ENCODE measurements at places on chromosomes 2 and 18. TPM values are rescaled to one million over a fixed set of nuclear protein-coding genes. Genes with fewer than 3 reads are reported as not detected.

Gene FSHR
- not detected for total RNA-seq

Gene ATP6V1B1
- not detected for total RNA-seq

Gene SERPINB4
- not detected for total RNA-seq

Gene SNTG2
- 2.0 TPM for total RNA-seq

Gene OSR1
- not detected for total RNA-seq

Gene SLC23A3
- total RNA-seq, result 0.65 TPM

Gene LRATD1
- not detected for total RNA-seq

Gene ACADL
- total RNA-seq, result not detected

Gene TNFRSF11A
- 1.2 TPM for total RNA-seq

Gene GCFC2
- 17.1 TPM for total RNA-seq

Gene ARL4C
- 365 TPM for total RNA-seq

Gene TIMM21
- total RNA-seq, result 10.3 TPM

Gene WBP1
- total RNA-seq, result 64.2 TPM

Gene DSG2
- not detected for total RNA-seq

Gene VIT
- not detected for total RNA-seq

Gene SGO2
- total RNA-seq, result 1.5 TPM

Gene COLEC12
- total RNA-seq, result not detected

Gene BCL11A
- total RNA-seq, result 9.2 TPM

Gene PARD3B
- 1.5 TPM for total RNA-seq

Gene FOXD4L1
- 0.10 TPM for total RNA-seq

Gene SCN2A
- total RNA-seq, result not detected

Gene DNAH7
- not detected for total RNA-seq

Gene ZC3H8
- 15.3 TPM for total RNA-seq

Gene REG3A
- not detected for total RNA-seq

Gene REG1B
- total RNA-seq, result not detected

Gene CTIF
- total RNA-seq, result 7.3 TPM

Gene MDH1
- 95.7 TPM for total RNA-seq

Gene GREB1L
- total RNA-seq, result not detected

Gene RTP5
- total RNA-seq, result 0.12 TPM

Gene GALM
- 18.5 TPM for total RNA-seq

Gene TUBB8B
- not detected for total RNA-seq

Gene MAPK4
- not detected for total RNA-seq

Gene RGPD3
- 0.21 TPM for total RNA-seq

Gene LIMS4
- total RNA-seq, result 1.4 TPM

Gene TRIM43
- total RNA-seq, result not detected

Gene SH2D6
- 0.26 TPM for total RNA-seq

Gene AFF3
- total RNA-seq, result 14.4 TPM

Gene UCN
- 1.6 TPM for total RNA-seq

Gene SOX11
- not detected for total RNA-seq

Gene CDKL4
- 0.60 TPM for total RNA-seq

Gene PXDN
- not detected for total RNA-seq

Gene DES
- not detected for total RNA-seq

Gene CYP1B1
- total RNA-seq, result 0.44 TPM

Gene SLC9A4
- total RNA-seq, result 0.12 TPM

Gene MPP4
- total RNA-seq, result not detected

Gene DPP4
- total RNA-seq, result 53.6 TPM

Gene SP110
- total RNA-seq, result 77.1 TPM

Gene CTAGE1
- not detected for total RNA-seq

Gene HS6ST1
- total RNA-seq, result 12.5 TPM

Gene TMBIM1
- 97.4 TPM for total RNA-seq

Gene DRC1
- total RNA-seq, result not detected

Gene RSAD2
- total RNA-seq, result 4.7 TPM
